ENCODE measurements at places on chromosomes 5 and 9.

GRCh38 chr9:119291554-119291953 lies 77.7 kb downstream of the BRINP1 start:
- no peak for DNase-seq

- no peak for DNase-seq
These were observed 275.5 kb downstream of the ARHGEF28 start for GRCh38 chr5:73901455-73901854.

DNA sequence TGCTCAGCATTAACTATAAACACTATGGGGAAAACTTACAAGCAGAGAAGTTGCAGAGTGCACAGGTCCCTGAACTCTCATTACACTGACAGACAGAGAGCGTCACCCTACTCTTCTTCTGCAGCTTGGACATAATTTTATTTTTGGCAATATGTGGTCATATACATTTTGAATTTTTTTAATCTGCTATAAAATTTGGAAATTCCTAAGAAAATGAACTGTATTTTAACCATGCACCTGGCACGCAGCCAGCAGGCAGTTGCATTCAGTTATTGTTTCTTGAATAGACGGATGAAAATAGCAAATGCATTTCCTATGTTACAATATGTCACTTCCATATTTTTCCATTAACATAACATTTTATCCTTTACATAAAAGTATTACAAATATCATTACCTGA lies 100.2 kb downstream of the SLC25A46 start:
- DNase-seq = no peak

DNA sequence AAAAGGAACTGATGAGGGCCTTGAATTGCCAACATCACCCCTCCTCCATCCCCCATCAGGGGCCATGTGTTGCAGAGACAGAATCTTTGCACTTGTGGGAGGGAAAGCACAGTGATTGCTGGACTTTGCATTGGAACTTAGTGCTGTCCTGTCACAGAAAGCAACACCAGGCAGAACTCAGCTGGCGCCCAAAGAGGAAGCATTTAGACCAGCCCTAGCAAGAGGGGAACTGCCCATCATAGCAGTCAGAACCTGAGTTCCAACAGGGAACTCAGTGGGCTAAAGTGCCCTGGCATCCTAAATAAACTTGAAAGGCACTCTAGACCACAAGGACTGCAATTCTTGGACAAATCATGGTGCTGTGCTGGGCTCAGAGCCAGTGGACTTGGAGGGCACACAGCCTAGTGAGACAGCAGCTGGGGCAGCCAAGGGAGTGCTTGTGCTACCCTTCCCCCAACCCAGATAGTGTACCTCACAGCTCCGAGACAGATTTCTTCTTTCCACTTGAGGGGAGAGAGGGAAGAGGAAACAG lies 128.1 kb downstream of the ACTL7B start:
- no peak for DNase-seq

GRCh38 chr5:52560366-52560765 lies 227.3 kb upstream of the ITGA1 start:
- DNase-seq = no peak

DNA sequence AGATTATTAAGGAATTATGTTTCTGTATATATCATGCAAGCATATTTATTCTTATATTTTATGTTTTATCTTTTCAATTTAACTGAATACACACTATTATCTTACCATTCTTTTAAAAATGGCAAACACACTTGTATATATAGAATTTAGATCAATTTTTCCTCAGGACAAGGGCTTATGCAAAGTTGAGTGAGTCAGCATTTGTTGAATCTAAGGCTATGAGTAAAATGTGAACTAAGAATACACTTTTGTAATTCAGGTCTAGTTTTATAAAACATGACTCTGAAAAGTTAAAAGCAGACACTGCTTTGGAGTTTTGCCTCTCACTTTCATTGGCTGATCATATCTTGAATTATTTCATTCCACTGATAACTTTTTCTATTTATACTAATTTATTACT lies 127.8 kb downstream of the FOCAD start:
- DNase-seq = no peak

GRCh38 chr9:126704157-126704891 lies 90.6 kb downstream of the LMX1B start:
- peak; percentile 52 for DNase-seq

DNA sequence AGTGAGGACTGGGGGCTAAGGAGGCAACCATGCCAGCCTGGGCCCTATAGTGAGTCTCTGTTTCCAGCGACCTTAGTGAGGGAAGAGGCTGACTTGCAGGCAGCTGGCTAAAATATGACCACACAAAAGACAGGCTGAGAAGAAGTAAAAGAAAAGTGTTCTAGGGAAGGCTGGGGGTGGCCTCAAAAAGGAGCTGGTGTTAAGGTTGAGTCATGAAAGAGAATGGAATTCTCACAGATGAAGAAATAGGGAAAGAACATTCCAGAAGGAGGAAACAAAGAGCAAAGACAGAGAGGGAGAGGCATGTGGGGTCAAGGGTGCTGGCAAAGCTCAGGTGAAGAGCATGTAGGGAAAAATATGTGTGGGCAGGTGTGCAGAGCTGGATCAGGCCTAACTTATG lies 302.7 kb upstream of the RFX3 start:
- DNase-seq = no peak

- DNase-seq = no peak
These were observed 200.7 kb downstream of the AOPEP start for GRCh38 chr9:94927048-94927761.

GRCh38 chr5:154447089-154447725 lies 1.4 kb downstream of the SAP30L start:
- DNase-seq = no peak

GRCh38 chr5:21672911-21673310 lies 1180.2 kb downstream of the CDH12 start:
- DNase-seq = no peak

- DNase-seq = no peak
These were observed 45.6 kb downstream of the FOXI1 start for GRCh38 chr5:170151097-170151831.

- no peak for DNase-seq
These were observed 2.6 kb downstream of the AUH start for GRCh38 chr9:91359083-91359482.

DNA sequence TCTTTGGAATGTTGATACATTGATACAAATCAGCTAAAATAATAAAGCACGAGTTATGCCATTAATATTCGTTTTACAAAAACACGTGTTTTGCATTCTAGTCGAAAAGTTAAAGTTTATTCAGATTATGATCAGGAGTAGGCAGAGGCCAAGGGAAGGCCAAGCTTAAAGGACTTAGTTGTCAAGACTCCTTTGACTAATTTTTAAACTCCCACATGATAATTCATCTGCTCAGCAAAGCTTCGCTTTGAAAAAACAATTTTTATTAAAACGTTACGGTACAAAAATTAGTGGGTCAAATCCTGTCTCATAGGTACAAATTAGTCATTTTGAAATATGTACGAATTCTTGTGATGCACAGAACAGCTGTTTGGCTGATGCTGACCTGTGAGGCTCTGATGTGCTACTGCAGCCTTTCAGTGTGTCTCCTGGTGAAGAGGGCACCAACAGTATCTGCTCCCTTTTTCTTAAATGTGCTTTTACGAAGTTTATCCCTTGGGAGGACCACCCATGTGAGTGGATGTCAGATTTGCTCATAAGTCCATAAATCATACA lies 23.0 kb upstream of the NR3C1 start:
- DNase-seq = no peak

- no peak for DNase-seq
These were observed 168.2 kb downstream of the CD180 start for GRCh38 chr5:67028371-67028770.

GRCh38 chr5:160188141-160189015 lies 40.9 kb upstream of the FABP6 start:
- no peak for DNase-seq

DNA sequence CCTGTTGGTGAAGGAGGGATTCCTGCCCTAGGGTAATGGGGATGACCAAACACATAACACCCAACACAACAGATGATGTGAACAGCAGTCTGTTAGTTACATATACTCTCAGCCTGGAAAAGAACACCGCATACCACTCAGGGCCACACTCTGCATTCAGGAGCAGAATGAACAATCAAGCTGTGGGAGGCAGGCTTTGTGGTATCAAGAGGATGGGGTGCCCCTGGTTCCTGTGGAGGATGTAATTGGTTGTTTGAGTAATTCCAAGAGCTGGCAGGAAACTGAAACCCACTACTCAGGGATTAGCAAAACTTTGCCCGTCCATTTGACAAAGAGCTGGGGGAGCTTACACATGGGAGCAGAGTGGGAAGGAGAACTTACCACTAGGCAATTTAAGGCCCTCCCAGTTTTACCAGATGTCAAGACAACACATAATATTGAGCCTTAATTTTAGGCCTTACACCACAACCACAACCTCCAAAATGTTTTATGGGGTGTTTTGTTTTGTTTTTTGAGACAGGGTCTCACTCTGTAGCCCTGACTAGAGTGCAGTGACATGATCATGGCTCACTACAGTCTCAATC lies 15.6 kb upstream of the PRKAA1 start:
- peak; percentile 39 for DNase-seq

DNA sequence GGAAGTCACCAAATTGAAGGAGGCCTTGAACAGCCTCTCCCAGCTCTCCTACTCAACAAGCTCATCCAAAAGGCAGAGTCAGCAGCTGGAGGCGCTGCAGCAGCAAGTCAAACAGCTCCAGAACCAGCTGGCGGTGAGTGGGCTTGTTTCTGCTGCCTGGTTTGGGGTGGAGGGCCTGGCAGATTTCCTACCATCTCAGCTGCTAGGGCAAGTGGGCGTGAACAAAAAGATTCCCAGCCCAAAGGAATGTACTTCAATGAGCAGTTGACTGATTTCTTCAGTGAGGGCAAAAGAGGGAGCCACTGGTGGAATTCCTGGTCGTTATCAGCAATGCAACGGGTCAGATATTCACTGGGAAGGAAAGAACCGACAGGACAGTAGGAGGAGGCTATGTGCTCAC lies 12.6 kb upstream of the TTC23L start:
- DNase-seq = no peak

All from stimulated activated CD4-positive, alpha-beta T cell treated with anti-CD3 and anti-CD28 coated beads, Interleukin-2, amount 100 ng/mL, for 24 hours (primary cell).